ENCODE measurements at places on chromosomes 6 and 20.

DNA sequence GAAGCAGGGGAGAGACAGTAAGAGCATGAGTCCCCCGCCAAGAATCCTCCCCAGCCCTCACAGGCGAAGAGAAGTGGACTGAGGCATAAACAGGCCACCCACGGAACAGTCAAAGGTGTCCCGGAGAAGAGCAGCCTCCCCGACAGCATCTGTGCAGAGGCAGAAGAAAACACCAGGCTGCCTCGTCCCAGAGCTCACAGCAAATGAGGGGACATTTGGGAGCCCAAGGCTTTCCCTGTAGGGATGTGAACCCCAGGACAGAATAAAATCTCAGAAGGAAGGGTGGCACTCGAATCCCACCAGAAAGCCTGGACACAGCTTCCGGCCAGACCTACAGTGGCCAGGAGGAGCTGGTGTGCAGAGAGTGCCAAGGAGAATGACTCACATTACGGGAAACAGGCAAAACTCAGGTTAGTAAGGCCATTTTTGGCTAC, 90.4 kb downstream of the DLL1 start:
- no peak for DNase-seq

DNA sequence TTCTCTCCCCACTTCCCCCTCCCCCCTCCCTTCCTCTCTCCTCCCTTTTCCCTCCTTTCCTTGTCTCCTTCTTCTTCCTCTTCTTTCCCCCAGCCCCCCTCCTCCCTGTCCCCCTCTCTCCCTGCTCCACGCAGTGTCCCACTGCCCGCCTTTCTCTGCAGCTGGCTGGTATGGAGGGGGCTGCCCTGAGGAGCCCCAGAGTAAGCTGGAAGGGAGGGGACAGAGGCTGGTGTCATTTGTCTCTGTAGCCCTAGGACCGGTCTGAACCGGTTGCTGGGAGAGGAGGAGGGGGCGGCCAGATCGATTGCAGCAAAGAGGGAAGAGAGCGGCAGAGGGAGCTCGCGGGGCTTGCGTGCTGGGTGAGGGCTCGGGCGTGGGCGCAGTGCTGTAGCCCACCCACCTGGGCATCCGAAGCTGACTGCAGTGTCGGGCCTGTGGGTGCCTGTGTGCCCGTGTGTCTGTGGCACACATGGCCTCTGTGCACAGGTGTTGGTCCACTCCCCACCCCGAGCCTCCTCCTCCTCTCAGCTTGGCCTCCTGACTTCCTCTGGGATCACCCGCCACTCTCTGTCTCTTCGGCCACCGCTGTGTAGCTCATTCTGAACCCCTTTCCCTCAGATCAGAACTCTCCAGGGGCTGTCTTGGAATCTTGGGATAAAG, 50.6 kb downstream of the SRC start:
- no peak for DNase-seq

- no peak for DNase-seq
Observed at GRCh38 chr6:5099537-5099936, 14.4 kb downstream of the PPP1R3G start.

DNA sequence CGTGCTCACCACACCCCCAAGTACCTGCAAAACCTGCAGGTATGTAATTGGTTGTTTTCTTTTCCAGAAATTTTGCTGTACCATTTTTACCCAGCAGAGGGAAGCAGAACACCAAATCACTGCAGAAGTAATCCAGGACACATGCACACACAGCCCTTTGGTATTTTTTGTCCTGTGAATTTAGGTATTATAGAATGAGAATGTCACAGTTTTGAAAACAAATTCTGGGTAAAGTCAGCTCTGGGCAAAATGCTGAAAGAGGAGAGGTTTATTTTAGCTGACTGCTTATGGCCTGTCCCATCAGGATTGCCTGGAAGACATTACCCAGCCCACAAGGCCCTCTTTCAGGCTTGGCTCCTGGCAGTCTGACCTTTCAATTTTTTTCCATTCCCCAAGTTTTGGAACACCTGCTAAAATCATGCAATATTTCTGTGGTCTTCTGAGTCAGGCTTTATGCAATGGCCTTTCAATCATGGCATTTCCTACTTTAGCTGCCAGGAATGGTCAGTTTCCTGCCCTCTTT, 3.5 kb upstream of the EFHC1 start:
- no peak for DNase-seq

GRCh38 chr20:19129976-19130612, 82.3 kb upstream of the SLC24A3 start:
- no peak for DNase-seq

- no peak for DNase-seq
Observed at GRCh38 chr6:136607932-136608772, 57.9 kb upstream of the MAP7 start.

DNA sequence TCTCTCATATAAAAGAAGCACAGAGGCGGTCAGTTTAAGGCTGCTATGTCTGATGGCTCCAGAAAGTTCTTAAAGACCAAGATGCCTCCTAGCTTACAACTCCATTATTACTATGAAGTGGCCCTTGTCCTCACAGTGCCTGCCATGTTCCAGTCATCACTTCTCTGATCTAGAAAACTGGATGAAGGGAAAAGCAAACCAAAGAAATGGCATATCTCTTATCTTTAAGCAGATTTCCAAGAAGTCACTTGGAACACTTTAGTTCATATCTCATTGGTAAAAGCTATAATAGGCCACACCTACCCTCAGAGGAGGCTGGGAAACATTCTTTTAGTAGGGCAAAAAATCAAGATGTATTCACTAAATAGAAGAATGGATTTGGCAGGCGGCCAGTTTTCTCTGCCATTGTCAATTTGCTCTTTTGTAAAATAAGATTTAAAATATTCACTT, 289.6 kb downstream of the TBC1D7 start:
- DNase-seq: no peak

DNA sequence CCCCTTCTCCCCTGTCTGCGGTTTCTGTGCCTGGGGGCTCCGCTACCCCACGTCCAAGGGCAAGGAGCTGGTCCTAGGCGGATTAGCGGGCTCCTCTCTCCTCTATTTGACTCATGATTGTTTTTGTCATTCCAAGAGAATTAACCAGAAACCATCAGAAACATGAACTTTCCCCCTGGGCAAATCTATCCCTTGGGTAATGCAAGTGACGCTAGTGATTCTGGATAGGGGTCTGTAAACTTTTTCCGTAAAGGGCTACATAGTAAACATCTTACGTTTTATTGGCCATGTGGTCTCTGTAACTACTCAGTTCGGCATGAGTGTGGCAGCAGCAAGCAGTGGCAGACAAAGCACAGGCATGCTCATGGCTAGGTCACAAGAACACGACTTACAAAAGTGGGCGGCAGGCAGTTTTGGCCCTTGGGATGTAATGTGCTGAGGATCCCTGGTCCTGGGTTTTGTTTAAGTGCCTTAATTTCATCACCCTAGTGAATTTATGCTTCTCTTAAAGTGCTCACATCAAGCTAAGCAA, 654 bp downstream of the CST11 start:
- DNase-seq: no peak

GRCh38 chr20:16488086-16488485, 85.2 kb downstream of the KIF16B start:
- DNase-seq: no peak

DNA sequence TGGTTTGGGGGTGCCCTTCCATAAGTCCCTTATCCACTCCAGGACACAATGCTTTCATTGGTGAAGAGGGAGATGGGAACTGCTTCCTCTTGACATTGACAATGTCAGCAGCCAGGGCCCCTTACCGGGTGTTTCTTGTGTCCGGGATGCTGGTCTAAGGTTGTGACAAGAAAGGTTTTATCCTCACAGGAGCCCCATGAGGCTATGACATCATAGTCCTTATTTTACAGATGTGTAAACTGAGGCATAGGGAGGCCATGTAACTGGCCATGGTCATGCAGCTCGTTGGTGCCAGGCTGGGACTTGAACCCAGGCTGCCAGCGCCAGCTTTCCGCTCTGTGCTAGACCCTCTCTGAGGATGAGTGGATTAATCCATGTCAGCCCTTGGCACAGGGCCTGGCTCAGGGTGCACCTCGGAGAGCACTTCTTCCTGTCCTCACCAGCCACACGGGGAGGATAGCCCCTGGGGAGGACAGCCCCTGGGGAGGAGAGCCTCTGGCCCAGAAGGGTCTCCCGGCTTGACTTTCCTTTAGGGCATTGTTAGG, 157.3 kb downstream of the SYCP2 start:
- no peak for DNase-seq

GRCh38 chr6:101417900-101418299, 24.4 kb downstream of the GRIK2 start:
- no peak for DNase-seq

DNA sequence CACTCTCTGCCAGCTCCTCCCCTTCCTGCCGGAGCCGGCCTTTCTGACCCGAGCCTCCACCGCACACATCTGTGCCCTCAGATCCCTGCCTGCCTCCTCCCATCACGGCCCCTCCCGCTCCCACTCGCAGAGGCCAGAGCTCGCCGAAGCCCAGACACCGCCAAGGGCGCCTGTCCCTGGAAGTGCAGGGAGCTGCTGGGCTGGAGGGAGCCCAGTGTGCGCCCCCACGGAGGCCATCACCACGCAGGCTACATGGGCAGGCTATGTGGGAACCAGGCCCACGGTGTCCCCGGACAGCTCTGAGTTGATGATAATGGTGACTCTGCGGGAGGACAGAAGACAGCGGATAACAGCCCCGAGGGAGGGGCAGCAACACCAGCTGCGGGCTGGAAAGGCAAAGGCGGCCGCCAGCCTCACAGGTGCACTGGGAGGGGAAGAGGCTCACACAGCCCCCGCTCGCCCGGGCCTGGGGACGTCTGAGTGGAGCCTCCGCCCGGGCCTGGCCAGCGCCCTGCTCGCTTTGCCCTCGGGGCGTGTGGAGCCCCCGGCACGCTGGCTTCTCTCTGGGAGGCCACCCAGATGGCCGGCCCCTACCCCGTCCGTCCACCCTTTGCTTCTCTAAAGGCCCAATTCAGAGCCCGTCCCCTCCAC, 154.9 kb downstream of the DLL1 start:
- no peak for DNase-seq

DNA sequence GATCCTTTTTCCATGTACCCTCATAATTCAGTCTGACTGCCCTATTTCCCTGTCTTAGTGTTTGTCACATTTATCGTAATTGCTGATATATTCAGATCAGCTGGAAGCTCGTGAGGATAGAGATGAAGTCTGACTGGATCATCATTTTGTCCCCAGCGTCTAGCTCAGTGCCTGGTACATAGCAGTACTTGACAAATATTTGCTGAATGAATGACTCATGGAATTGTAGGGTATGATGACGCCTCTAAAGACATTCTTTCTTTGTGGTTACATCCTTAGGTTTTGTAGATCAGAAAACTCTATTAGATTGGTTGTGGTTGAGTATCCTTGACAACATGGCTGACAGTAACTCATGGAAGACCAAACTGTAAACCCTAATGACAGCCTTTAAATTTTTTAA, 68.9 kb downstream of the MTHFD1L start:
- no peak for DNase-seq

DNA sequence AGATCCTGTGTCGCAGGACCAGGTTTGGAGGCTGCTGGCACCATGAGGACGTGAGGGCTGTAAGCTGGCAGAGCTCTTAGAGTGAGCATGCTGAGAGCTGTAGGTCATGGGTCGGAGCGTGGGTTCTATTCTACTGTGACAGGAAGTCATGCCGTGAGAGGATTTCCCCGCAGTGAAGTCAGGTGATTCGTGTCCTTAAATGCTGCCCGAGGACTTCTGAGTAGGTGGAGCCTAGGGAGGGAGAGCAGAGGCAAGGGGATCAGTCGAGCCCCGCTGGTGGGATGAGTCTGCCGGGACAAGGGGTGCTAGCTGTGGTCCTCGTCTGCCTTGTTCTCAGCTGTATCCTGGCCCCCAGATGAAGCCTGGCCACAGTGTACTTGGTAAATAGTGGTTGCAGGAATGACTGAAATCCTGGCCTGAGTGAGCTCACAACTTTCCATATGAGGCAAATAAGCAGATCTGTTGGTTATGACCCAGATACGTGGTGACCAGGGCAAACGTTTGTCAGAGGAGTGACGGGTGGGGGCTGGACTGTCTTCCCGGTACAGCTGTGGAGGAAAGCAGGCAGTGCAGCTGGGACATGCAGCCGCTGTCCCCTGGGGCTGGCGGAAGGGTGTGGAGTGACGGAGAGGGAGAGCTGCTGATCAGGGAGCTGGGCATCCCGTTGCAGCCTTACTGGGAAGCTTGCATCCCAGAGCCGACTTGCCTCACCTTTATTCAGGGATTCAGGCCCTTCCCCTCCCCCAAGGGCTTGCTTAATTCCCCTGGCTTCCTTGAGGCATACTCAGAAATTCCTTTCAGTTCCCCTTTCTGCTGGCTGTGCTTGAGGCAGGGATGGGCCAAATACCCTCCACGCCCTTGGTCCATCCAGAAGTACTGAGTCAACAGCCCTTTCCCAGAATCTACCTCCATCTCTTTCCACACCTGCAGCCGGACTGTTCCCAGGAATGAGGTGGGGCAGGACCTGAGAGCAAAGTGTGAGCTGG, 250.9 kb upstream of the RREB1 start:
- DNase-seq: no peak

- DNase-seq: no peak
Observed at GRCh38 chr6:69105288-69105687, 470.2 kb downstream of the ADGRB3 start.
